Activated gamma-delta T cell treated with anti-CD3 and anti-CD28 coated beads, Interleukin-2, amount 50 U/mL, for 16 hours (primary cell): ENCODE measurements at places on chromosomes 3 and 15.

- no peak for DNase-seq
These were observed 22.2 kb upstream of the CDAN1 start for GRCh38 chr15:42759093-42759492.

DNA sequence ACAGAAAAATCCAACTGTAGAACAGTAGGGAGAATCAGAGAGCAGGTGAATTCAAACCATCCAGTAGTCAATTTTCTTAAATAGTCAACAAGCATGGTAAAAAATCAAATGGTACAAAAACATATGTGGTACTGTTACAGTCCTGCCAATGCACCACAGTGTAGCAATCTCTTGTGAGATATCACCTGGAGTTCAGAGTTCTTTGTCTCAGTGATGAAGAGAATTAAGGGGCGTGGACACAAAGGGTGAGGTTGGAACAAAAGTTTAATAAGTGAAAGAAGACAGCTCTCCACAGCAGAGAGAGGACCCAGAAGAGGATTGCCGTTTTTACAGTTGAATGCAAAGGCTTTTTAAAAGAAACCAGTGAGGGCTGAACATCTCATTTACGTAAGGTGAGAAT, 113.2 kb downstream of the NEO1 start:
- DNase-seq: no peak

GRCh38 chr3:175226444-175226843, 367.3 kb downstream of the NAALADL2 start:
- DNase-seq: no peak

DNA sequence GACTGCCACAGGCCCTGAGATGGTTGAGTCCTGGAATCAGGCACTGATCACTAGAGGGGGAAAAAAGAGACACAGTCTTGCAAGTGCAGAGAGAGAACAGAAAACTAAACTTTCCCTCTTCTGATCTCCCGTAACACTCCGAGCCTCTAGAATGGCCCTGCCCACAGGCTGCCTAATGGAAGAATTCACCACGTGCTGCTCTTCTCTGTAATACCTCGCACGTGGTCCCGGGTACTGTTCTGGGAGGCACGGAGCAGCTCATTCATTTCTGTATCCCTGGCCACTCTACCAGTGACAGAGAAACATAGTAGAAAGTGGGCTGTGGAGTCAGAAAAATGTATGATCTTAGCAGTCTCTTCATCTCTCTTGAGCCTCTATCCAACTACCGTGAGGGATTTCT, 30.4 kb downstream of the VGLL4 start:
- DNase-seq: no peak

DNA sequence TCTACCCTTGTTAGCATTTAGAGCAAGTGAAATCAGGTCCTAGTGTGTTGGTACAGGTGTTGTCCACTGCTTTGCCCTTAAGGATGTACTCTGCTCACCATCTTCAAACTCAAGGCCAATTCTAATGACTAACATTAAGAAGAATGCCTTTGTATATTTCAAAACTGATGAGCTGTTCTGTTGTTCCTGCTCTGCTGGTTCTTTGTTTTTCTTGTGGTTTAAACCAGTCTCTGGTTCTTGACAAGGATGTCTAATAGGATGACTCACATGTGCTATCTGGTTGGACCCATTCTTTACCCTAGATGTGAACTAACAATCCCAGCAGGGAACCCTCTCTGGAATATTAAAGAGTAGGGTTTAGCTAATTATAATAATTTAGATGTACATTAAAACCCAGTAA, 17.3 kb downstream of the ABHD5 start:
- DNase-seq: no peak

- no peak for DNase-seq
These were observed 413.7 kb downstream of the LPP start for GRCh38 chr3:188567478-188568195.

GRCh38 chr3:179826247-179826637, 173.4 kb downstream of the USP13 start:
- no peak for DNase-seq

- peak; percentile 86 for DNase-seq
These were observed 108.1 kb downstream of the KLF13 start for GRCh38 chr15:31434588-31435260.

GRCh38 chr15:51126842-51127241, 32.1 kb upstream of the TNFAIP8L3 start:
- DNase-seq: no peak

DNA sequence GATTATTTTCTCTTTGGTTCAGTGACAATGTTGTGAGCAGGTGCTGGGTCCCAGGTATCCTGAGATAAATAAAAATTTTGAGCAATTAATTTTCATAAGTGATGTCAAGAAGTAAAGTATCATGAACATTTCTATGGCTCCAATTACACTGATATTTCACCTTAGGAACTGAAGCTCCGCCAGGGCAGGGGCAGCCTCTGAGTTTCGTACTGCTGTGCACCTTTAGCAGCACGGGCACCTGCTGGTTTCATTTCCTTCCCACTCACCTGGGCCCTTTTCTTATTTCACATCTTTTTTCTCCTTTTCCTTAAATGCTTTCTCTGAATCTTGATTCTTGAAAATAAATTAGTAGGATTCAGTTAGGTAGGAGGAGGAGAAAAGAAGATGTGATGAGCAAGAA, 1.2 kb upstream of the IL1RAP start:
- DNase-seq: no peak

DNA sequence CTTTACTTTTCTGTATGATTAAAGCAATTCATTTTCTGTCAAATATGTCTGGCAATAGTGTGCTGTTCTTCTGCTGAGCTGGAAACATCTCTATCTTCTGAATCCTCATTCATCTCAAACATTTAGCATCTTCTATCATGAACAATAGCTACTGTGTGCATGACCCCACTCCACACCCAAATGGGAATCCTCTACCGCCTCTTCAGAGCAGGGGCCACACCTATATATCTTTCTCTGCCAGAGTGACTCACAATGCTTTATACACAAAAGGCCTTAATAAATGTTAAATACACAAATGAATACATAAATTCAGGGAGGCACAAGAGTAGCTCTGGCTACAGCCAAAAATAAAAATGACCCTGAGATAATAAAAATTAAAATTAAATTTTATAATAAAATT, 8.0 kb downstream of the ALDH1A2 start:
- DNase-seq: no peak

DNA sequence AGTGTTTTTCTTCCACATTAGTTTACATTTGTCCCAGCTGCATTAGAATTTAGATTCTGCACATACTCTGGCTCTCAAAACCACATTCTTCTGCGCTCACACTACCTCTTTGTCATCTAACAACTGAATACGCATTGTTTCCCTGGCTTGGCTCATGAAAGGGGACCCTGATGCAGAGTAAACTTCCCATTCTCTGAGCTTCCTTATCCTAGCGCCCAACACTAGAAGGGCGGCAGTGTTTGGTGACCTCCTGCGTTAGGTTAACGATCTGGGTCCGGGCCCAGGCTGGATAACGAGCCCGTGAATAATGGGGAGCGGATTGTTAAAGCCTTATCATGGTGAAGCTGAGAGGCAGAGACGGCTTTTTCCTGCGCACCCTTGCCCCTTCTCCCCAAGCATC, 63.9 kb downstream of the ETV5 start:
- DNase-seq: no peak

- no peak for DNase-seq
These were observed 110.4 kb upstream of the PFN2 start for GRCh38 chr3:150081084-150081483.

DNA sequence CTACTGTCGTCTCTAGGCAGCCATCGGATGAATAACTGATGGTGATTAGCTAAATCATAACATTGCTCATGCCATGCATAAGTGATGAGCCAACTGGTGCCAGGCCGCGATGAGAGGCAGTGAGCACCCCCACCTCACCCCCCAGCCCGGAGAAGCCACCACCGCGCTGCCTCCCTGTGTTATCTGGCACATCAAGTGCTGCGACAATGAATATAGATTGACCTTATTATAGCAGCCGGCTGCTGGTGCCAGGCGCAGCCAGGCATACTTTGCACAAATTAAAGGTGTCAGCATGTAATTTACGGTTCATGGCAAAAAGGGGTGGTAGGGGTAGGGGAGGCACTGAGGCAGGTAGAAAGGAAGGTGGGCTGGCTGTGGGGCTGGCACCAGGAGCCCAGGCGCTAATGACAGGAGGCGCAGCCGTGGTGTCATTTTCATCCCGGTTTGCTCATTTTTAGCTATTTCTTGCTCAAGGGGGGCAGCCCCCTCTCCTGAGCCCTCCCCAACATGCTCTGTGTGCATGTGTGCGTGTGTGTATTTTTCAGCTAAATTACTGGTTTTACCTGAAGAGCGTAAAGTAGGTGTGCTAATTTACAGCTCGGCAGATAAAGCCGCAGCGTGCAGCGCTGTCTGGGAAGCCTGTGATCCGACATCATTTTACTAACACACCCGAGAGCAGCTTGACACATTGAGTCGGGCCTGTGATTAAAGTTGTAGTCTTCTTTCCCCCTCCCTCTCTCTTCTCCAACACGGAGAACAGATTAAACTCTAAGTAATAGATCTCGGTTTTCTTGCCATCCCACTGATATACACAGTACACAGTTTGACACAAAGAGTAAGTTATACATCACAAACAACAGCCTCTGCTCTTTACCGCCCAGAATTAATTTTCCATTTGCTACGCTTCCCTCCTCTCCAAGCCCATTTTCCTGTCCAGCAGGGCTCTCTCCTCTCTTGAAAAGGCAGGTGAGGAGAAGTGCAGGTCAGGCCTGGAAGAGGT, 212.3 kb downstream of the RPLP1 start:
- no peak for DNase-seq

- DNase-seq: no peak
These were observed 694.9 kb downstream of the NTRK3 start for GRCh38 chr15:87561641-87562040.

DNA sequence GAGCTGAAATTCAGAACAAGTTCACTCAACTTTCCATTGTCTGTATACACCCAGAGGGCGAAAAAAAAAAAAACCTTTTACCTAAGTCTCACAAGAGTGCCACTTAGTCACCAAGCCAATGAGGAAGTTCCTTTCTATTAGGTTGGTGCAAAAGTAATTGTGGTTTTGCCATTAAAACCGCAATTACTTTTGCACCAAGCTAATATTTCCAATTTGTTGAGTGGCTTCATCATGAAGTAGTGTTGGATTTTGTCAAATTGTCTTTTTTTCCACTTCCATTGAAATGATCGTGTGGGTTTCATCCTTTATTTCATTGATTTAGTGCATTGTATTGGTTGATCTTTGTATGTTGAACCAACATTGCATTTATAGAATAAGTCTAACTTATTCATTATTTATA, 253.9 kb downstream of the ZIC4 start:
- no peak for DNase-seq

DNA sequence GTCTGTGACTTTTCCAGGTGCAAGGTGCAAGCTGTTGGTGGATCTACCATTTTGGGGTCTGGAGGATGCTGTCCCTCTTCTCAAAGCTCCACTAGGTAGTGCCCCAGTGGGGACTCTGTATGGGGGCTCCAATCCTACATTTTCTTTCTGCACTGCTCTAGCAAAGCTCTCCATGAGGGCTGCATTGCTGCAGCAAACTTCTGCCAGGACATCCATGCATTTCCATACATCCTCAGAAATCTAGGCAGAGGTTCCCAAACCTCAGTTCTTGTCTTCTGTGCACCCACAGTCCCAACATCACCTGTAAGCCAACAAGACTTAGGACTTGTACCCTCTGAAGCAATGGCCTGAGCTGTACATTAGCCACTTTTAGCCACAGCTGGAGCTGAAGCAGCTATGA, 694.5 kb upstream of the BCHE start:
- no peak for DNase-seq

DNA sequence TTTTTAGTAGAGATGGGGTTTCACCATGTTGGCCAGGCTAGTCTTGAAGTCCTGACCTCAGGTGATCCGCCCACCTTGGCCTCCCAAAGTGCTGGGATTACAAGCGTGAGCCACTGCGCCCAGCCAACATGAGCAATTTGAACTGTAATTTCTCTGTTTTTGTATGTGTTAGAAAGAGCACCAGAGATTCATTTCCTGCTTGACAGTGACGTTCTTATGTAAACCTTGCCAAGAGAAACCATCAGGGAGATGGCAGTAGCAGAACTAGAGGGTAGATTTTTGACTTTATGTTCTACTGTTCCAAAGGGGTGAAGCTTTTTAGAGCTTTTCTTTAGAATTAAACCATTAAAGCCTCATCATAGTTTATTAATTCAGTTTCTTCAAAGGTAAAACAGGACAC, 148.1 kb upstream of the UMPS start:
- no peak for DNase-seq

- no peak for DNase-seq
These were observed 24.2 kb upstream of the SLC41A3 start for GRCh38 chr3:126107957-126108675.

GRCh38 chr15:75073197-75073596, 49.8 kb downstream of the PPCDC start:
- no peak for DNase-seq

GRCh38 chr15:61226361-61227256, 2.5 kb downstream of the RORA start:
- no peak for DNase-seq
